Left renal cortex interstitium (tissue), 4 donors: ENCODE measurements at places on chromosomes 16 and 17. TPM values are rescaled to one million over a fixed set of nuclear protein-coding genes. Genes with fewer than 3 reads are reported as not detected.

The MYL11 gene
- polyA plus RNA-seq, result 0.51 TPM

The GRAPL gene
- polyA plus RNA-seq, result 8.2 TPM

The NPIPB9 gene
- polyA plus RNA-seq, result 2.8 TPM

The TMC8 gene
- polyA plus RNA-seq, result 1.3 TPM

The MOSMO gene
- polyA plus RNA-seq, result 17.9 TPM

The CACNG3 gene
- polyA plus RNA-seq, result not detected
